HFF-Myc (cell line): ENCODE measurements at places on chromosomes 2 and 18.
A peak's percentile ranks its signal among the peaks of the same experiment; 100 is the strongest.

DNA sequence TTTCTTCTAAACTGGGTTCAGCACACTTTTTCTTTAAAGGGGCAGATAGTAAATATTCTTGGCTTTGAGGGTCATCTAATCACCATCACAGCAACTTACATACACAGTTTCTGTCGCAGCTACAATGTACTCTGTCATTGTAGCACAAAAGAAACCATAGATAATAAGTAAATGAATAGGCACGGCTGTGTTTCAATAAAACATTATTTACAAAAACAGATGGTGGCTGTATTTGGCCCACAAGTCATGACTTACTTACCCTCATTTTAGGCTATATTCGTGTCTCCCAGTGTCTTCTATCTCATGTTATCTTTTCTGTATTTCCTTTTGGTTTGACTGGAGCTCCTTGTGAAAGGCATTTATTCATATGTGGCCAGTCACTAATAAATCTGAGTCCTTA, 168.3 kb downstream of the MAP2 start:
- no peak for DNase-seq

DNA sequence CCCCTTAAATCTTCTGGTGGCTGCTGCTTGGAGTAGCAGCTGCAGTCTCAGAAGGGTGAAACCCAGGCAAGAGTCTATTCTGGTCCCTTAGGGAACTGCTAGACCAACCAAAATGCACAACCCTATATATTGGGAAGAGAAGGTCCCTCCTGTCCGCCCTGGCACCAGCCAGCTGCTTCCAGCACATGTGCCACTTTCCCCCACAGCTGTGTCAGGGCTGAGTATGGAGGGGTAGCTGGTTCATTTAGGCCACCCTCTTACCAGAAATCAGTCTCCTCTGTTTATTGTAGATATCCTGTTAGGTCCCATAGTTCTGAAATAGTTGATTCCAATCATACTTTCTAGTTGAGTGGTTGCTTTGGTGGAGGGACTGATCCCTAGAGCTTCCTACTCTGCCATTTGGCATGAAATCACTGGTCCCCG, 68.9 kb downstream of the BIRC6 start:
- DNase-seq = no peak

- DNase-seq = no peak
Measured at GRCh38 chr2:201644001-201644400, 698 bp upstream of the TMEM237 start.

DNA sequence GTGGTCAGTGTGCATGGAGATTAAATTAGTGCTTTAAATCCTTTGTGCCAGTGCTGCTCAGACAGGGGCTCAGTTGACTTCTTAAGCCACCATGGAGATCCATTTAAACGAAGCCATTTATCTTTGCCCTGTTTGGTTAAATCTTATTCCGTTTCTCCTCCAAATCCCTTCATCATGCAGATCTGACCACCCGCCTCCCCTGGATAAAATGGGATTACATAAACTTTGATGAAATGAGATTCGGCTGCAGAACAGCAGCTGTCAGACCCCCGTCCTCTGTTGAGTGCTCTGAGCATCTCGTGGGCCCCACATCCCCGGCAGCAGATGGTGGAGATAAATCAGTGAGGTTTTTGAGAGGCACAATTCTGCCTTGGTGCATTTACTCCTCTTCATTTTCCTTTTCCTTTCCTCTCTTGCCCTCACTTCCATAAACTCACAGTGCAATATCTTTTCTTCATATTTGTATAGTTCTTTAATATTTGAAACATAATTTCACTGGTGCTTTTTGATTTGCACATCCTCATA, 84.4 kb upstream of the TWIST2 start:
- no peak for DNase-seq

- no peak for DNase-seq
Measured at GRCh38 chr2:54535599-54536195, 79.6 kb downstream of the SPTBN1 start.

- peak; percentile 49 for DNase-seq
Measured at GRCh38 chr2:20231598-20232026, 6.7 kb upstream of the SDC1 start.

DNA sequence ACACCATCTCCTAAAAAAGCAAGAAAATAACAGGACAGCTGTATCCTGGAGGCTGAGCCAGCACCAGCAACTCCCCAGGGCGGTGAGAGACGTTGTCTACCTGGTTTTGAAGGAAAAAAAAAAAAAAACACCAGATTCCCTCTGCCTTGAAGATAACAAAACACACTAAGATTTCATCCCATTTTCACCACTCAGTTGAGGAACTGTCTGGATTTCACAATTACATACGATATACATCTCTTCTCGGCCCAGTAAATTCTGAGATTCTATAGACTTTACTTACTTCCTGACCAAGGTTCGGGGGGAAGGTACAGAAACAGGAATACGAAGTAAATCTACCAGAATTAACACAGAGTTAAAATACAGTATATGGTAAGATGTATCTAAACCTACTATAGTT, 8.5 kb downstream of the ZNF516 start:
- no peak for DNase-seq

DNA sequence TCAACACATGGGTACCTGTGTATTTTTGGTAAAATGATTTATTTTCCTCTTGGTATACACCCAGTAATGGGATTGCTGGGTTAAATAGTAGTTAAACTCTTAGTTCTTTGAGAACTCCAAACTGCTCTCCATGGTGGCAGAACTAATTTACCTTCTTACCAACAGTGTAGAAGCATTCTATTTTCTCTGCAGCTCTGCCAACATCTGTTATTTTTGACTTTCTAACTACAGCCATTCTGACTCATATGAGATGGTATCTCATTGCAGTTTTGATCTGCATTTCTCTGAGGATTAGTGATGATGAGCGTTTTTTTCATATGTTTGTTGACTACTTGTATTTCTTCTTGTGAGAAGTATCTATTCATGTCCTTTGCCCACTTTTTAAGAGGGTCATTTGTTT, 180.6 kb downstream of the FSIP2 start:
- DNase-seq = no peak

DNA sequence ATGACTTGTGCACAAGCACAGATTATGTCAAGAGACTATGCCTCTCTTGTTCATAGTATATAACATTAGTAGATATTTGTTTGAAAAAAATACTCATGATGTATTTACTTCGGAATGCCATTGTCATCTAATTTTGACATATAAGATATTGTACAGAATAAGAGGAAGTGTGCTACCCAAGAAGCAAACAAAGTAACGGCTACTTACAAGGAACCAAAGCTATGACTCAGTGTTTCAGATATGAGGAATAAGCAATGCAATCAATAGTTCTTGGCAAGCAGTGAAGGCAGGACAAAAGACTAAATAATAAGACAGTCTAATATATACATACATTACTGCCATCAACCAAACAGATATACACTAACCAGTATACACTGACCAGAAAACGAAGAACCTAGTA, 256.3 kb downstream of the CCDC178 start:
- no peak for DNase-seq

DNA sequence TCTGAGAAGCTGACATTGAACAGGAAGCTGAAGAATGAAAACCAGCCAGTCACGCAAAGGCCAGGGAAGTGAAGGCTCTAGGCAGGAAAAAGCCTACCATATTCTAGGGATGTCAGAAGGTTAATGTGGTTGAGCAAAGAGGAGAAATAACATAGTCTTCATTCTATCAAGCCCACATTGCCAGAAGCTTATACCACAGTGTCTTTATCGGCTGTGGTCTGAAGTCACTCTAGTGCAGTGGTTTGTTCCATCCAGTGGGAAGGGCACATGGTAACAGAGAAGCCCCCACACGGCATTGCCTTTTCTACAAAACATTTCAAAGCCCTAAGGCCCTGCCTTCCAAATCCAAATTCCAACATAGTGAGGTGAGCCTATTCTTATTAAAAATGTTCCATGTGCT, 311.3 kb downstream of the TNS1 start:
- no peak for DNase-seq

DNA sequence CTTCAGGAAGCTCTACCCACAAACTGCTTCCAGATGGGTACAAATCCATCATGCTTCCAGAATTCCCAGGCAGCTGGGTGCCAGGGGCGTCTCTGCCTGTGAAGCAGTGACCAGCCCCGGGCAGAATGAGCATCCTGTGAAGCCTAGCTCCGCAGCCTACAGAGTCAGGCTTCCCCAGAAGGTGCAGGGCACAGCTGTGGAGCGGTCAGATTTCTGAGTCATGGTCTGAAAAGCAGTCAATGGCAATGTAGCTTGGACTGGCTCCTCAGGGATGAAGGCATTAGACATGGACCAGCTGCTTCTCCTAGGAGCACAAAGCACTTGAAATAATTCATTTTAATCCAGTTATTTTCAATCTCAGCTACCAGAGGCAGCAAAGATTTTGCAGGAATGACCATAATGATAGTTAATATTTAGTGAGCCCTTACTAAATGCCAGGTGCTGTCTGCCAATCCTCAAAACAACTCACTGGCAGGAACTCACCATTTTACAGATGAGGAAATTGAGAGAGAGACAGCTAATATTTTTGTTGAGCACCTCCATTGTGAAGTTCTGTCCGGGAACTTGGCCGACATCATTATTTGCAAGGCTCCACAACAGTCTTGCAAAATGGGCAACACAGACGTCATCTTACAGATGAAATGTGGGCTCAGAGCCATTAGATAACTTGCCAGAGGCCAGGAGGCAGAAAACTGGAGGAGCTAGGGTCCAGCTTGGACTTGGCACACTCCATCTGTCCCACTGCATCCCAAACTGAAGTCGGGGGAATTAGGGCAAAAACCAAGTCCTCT, 31.7 kb downstream of the ACMSD start:
- no peak for DNase-seq

DNA sequence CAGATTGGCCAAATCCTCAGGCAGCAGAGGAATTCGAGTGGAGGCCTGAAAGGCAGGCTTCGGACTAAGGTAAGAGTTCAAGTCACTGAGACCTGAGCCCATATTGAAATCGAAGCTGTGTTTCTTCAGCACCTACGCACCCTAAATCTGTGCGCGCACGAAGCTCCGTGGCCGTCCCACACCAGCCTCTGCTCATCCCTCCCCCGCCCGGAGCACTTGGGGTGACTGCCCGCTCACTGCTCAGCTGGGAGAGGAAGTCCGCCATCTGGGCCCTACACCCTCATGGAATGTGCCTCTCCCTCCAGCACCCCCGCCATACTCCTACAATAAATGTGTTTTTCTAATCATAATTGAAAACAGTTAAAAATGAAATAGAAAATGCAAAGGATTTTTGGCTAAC, 734.5 kb downstream of the GALR1 start:
- no peak for DNase-seq

- no peak for DNase-seq
Measured at GRCh38 chr2:28209261-28209691, 183.4 kb upstream of the FOSL2 start.

- no peak for DNase-seq
Measured at GRCh38 chr18:76712511-76713140, 109.7 kb upstream of the ZNF236 start.

- no peak for DNase-seq
Measured at GRCh38 chr2:71940695-71941094, 207.0 kb downstream of the CYP26B1 start.

DNA sequence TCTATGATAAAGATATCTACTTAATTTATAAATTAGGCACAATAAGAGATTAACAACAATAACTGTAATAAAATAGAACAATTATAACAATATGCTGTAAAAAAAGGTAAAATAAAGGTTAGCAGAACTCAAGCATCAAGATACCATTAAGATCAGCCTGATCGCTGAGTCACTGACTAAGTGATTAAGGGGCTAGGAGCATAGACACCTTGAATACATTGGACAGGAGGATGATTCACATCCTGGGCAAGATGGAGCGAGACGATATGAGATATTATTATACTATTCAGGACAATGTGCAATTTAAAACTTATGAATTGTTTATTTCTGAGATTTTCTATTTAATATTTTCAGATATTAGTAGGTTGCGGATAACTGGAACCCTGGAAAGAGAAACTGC, 1277.8 kb upstream of the ZEB2 start:
- DNase-seq = no peak

GRCh38 chr2:181915102-181915501, 23.6 kb downstream of the ITPRID2 start:
- no peak for DNase-seq

DNA sequence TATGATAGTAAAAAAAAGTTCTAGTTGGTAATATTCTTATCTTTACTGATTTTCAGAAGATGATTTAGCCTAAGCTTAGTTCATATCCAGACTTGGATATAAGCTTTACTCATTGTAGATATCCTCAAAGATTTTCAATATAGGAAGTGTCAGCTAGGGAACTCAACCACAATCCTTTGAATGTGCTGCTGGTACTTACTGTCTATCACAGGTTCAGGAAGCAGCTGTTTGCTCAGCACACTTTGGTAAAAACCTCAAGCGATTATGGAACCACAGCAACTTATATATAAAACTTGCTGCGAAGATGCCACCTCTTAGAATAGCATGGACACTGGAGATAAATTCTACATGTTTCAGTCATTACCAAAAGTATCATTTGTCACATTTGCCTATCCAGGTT, 60.1 kb upstream of the TNFRSF11A start:
- DNase-seq = no peak

- no peak for DNase-seq
Measured at GRCh38 chr2:103792042-103792441, 1030.2 kb downstream of the TMEM182 start.

- peak; percentile 67 for DNase-seq
Measured at GRCh38 chr2:19362755-19363473, 4.5 kb upstream of the OSR1 start.

GRCh38 chr2:182078988-182079602, 93.4 kb downstream of the PPP1R1C start:
- DNase-seq = no peak

- no peak for DNase-seq
Measured at GRCh38 chr2:175003875-175004729, 1.1 kb downstream of the CHN1 start.

DNA sequence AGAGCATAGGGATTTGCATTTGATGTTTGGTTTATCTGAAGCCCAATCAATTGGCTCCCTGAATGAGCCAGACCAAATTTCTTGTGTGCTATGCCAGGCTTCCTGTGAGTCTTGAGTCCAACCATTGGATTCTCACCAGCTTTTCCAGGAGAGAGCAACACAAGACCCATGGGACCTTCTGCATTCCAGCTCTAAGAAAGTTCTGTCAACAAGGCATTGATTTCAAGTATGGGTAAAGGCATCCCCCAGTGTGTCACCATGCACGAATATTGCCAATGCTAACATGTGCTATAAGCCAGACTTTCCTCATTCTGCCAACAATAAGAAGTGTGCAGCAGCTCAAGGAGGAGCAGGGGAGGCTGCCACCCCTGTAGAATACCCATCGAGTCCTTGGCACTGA, 266.6 kb downstream of the ETAA1 start:
- no peak for DNase-seq

GRCh38 chr2:2182551-2183071, 148.5 kb downstream of the MYT1L start:
- no peak for DNase-seq

DNA sequence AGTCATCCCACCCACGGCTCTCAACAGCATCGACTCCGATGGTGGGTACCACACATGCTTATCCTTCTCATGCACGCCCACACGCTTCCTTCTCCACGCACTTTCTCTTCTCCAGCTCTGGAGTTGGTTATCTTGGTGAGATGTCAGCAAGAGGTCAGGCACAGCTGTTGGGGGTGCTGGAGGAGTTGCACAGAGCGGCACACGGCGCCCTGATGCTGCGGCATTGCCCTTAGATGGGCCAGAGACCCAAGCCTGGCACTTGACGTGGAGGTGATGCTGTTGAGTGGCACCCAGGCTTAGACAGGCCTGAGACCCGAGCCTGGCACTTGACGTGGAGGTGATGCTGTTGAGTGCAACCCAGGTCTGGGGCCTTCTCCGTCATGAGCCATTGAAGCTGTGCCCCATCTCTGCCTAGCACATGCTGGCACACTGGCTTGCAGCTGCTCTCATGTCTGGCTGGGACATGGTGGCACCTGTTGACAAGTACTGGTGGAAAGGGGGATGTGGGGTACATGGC, 83.2 kb downstream of the DGKD start:
- no peak for DNase-seq

GRCh38 chr2:14635391-14635871, 2.9 kb downstream of the LRATD1 start:
- DNase-seq = no peak
